ENCODE measurements at places on chromosomes 2 and 18.

- peak; percentile 86 for DNase-seq
These were observed 190.8 kb downstream of the ARHGAP28 start for GRCh38 chr18:6920099-6920955.

- no peak for DNase-seq
These were observed 67.1 kb upstream of the XPO1 start for GRCh38 chr2:61605245-61605644.

- DNase-seq: no peak
These were observed 32.1 kb upstream of the SIGLEC15 start for GRCh38 chr18:45793264-45793965.

GRCh38 chr2:230269715-230270114 lies 44.2 kb downstream of the SP140 start:
- no peak for DNase-seq

DNA sequence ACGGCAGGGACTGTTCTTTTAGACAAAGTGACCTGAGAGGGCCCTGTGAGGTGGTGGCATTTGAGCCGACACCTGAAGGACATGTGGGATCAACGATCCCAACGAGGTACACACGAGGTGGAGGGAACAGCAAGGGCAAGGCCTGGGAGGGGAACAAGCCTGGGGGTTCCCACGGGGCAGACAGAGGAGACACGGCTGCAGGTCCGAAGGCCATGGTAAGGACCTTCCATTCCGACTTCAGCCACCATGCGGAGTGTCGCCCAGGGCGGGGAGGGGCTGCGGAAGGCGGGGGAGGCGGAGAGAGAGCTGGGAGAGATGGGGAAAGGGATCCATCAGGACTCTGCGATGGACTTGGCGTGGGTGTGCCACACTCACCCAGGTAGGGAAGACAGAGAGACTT lies 151.8 kb downstream of the HDAC4 start:
- no peak for DNase-seq

GRCh38 chr2:27085673-27086089 lies 891 bp upstream of the KHK start:
- DNase-seq: peak; percentile 71

- DNase-seq: no peak
These were observed 13.6 kb downstream of the GULP1 start for GRCh38 chr2:188305271-188305670.

DNA sequence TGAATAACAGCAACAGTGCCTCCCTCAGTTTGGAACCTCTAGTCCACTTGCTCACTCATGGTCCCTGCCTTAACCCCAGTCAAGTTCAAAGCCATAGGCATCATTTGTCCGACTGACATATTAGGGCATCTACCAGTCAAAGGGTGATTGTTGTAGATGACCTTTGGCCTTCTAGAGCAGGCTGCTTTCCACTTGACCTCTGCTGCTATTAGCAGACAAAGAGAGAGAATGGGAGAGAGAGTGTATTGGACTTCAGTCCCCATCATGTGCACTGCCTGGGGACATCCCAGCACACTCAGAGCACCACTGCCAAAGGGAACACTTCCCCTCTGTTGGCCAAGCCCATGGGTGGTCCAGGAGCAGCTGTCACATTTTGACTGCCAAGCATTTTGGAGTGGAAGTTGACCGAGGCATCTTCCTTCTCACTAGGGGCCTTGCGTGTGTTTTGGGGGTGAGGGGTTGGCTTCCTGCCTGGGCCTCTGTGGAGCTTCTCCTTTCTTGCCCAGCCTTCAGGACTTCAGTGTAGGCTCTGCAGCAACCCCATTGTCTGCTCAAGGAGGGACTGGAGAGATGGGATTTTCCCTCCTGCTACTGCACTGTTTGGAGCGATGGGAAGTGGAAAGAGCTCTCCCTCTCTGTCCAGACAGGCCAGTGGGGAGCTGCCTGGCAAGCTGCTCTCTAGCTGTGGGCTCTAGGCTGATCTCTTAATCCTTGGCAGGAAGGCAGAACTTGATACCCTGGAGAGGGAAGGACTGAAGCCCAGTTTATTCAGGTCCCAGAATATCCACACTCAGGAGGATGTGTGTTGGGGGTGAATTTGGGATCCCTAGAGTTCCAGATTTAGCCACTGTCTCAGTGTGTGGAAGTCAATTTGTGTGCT lies 68.1 kb downstream of the TMEM247 start:
- peak; percentile 93 for DNase-seq

DNA sequence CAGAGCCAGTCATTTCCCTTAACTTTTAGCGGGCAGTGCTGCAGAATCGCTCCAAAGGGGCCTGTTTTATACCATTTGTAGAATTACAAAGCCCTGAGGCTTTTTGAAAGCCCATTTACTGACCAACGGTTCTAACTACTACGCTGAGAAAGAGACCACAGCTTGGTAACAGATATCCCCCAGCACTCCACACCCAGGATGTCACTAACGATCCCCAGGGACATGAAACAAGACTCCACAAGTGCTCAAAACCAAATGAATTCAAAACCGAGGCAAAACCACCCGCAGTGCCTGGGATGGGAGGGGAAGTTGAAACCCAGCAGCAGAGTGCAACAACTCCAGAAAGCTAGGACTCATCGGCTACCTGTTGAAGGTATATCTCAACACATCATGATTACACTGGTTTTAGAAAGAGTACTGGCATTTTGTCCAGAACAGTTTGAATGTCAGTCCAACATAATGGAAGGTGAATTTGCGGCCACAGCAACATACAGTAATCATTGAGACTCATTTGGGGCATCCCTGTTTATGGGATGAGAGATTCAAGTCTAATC lies 33.6 kb upstream of the LRP2 start:
- no peak for DNase-seq

- DNase-seq: no peak
These were observed 1004.1 kb upstream of the NRXN1 start for GRCh38 chr2:52036024-52036423.

DNA sequence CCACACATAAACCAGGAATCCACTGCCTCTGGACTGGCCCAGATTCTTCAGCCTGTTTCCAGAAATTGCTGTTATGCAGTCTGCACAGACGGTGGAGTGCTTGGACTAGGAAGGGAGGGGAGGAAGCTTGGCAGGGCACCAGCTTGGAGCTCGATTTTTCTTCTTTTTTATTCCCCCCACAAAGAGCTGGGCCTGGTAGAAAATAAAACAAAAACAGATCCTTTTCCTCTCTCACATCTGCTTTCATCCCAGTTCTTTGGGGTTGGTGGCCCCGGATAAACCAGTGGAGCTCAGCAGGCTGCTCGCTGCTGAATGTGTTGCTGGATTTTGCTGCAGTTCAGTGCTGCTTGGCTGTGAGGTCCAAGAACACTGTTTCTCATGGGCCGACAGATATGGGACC lies 16.0 kb downstream of the LRRTM1 start:
- DNase-seq: peak; percentile 77

- no peak for DNase-seq
These were observed 123.1 kb upstream of the HDAC4 start for GRCh38 chr2:239523954-239524330.

DNA sequence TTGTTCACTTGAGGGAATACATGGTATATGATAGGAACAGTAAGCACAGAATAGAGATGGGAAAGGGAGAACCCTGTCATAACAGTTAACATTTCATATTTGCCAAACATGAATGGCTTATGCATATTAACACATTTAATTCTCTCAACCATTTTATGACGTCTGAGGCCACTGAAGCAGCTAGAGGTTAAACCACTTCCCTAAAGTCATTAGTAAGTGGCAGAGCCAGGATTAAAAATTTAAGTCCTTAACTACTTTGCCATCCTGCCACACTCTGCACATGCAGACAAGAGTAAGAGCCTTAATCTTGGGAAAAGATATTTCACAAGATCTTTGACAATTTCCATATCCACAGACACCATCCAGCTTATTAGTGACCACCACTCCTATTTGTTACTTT lies 2.1 kb downstream of the LIPT1 start:
- no peak for DNase-seq

GRCh38 chr2:126886211-126886915 lies 12.3 kb upstream of the TEX51 start:
- peak; percentile 83 for DNase-seq

GRCh38 chr2:189008555-189009262 lies 34.5 kb downstream of the COL3A1 start:
- DNase-seq: no peak
